ENCODE measurements at places on chromosomes 12 and 14.

GRCh38 chr12:99567072-99567471 is 80.5 kb upstream of the GARIN6 start:
- no peak for DNase-seq

DNA sequence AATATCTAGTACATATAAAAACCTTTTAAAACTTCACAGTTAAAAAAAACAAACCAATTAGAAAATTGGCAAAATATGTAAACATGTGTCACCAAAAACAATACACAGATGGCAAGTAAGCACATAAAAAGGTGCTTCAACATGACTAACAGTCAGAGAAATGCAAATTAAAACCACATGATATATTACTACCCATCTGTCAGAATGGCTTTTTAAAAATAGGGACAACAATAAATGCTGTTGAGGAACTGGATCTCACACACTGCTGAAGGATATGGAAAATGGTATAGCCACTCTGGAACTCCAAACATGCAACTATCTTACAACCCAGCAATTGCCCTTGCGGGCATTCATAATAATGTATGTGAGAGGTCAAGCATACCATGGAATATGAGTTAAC is 1153.6 kb downstream of the FLRT2 start:
- no peak for DNase-seq

DNA sequence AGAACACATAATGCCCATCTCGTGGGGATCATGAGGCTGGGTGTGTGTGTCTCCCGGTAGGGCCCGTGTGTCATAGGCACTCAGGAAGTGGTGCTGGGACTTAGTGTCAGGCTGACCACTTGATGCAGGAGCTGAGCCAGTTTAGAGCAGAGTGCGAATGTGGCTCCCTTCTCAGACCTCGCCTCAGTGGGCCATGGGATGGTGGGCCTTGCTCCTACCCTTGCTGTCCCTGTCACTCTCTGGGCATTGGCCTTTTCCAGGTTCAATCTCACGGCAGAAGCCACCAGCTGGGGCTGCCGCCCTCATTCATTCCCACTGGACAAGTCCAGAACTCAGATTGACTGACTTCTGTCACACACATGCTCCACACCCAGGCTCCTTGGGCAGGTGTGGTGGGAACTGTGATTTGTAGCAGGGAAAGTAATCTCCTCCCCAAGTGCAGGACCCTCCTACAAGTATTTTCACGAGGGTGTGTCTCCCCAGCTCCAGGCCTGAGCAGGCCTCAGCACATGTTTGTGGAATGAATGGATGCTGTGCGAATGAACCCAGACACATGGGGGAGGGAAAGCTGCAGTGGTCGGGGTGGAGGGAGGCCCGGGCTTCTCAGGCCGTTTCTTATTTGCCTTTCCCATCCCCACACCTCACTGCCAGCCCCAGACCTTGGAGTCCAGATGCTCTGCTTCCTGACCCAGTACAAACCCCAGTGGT is 54.9 kb downstream of the BEGAIN start:
- peak; percentile 7 for DNase-seq

GRCh38 chr12:124497658-124498057 is 69.8 kb downstream of the NCOR2 start:
- no peak for DNase-seq

- peak; percentile 47 for DNase-seq
Observed at GRCh38 chr14:99389174-99389826, 91.4 kb downstream of the SETD3 start.

DNA sequence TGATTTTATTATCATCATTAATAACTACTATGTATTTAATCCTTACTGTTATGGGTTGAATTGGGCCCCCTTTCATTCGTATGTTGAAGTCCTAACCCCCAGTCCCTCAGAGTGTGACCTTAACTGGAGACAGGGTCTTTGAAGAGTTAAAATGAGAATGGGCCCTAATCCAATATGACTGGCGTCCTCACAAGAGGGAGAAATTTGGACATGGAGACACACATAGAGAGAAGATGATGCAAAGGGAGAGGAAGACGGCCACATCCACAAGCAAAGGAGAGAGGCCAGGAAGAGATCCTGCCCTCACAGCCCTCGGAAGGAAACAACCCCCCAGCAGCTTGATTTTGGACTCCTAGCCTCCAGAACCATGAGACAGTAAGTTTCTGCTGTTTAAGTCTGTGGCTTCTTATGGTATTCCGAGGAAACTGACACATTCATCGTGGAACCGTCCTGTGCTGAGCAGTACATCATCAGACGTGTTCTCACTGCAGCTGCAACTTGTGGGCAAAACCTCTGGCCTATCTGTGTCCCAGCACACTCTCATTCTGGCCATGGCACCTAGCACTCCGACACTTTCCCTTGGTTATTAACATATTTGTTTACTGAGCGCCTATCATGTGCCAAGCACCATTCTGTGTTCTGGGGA is 127.6 kb downstream of the SLC38A6 start:
- DNase-seq: no peak

GRCh38 chr14:34299360-34299759 is 162.7 kb downstream of the SPTSSA start:
- DNase-seq: no peak

GRCh38 chr14:65846196-65846868 is 433.8 kb downstream of the FUT8 start:
- DNase-seq: no peak

DNA sequence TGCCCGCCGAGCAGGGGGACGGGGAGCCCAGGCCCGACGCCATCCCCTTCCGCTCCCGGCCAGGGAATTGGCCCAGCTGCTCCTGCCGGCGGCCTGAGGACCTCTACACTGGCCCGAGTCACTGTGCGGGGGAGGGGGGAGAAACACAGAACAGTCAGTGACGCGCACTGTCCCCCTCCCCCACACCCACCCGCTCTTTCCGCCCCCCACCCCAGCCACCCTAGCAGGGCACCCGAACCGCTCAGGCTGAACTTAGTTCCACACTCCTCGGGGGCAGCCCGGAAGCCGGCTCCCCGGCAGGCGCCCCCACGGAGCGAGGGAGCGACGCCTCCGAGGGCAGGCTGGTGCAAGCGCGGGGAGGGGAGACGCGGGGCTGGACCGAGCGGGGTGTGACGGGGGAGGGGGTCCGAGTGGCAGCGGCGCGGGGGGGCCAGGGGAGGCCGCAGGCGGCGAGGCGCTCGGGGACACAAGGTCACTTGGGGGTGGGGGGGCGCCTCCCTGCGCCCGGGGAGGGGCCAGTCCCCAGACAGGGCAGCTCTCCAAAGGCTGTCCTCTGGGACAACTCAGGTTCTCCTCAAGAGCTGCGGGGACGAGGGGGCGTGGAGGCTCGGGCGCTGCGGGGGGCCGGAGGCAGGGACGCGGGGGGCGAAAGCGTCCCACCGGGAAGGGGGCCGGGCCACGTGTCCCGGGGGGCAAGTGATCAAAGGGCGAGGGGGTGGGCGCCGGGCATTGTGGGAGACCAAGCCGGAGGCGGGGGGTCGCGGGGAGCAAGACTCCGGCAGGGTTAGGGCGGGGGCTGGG is 648 bp downstream of the CHD4 start:
- DNase-seq: peak; percentile 75

GRCh38 chr12:34205401-34205800 is 183.1 kb downstream of the ALG10 start:
- DNase-seq: no peak

GRCh38 chr12:66269757-66270383 is 32.4 kb upstream of the HELB start:
- no peak for DNase-seq

DNA sequence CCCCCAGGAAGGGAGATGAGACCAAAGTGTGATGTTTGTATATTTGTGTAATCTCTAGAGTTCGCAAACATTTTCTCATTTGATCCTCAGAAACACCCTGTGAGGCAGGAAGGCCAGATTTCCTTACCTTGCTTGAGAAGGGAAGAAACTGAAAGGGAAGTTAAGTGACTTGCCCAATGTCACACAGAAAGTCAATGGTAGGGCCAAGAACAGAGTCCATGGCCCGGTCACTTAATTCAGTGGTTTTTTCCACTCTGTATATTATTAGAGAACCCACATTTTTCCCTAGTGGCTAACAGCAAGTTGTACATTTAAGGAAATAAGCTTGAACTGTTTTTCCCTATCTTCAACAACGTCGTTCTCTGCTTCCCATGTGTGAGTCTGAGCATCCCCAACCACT is 25.6 kb upstream of the CHPT1 start:
- DNase-seq: no peak

- DNase-seq: peak; percentile 85
Observed at GRCh38 chr14:52553671-52554575, 1.3 kb downstream of the GPR137C start.

GRCh38 chr12:71129364-71129763 is 28.4 kb downstream of the TSPAN8 start:
- DNase-seq: no peak

- DNase-seq: no peak
Observed at GRCh38 chr14:49880267-49881064, 12.4 kb upstream of the ARF6 start.

GRCh38 chr12:3805077-3805476 is 52.2 kb upstream of the CRACR2A start:
- no peak for DNase-seq

GRCh38 chr14:22600027-22600426 is 1.9 kb downstream of the ABHD4 start:
- DNase-seq: no peak

GRCh38 chr12:109888179-109889020 is 8.1 kb upstream of the GLTP start:
- DNase-seq: no peak

DNA sequence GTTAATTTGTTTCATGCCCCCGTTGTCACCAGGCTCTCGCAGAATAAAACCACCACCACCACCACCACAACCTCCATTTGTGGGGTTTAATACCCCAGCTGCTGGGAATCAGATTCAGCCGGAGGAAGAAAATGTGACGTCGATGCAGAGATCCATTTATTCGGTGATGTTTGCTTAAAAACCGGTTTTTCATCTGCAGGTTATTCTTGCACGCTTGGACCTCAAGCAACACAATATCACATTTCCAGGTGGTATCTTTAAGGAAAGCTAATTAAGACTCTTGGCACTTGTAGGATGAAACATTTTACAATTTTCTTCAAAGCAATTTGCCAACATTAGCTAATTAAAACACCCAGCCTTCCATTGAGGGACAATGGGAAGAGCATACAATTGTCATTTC is 39.8 kb downstream of the SPRING1 start:
- no peak for DNase-seq

- no peak for DNase-seq
Observed at GRCh38 chr12:6553051-6553868, 2.6 kb downstream of the IFFO1 start.

GRCh38 chr14:68794130-68794850 is 1.4 kb upstream of the ZFP36L1 start:
- peak; percentile 86 for DNase-seq

GRCh38 chr12:109033239-109034196 is 12.7 kb upstream of the SVOP start:
- no peak for DNase-seq

DNA sequence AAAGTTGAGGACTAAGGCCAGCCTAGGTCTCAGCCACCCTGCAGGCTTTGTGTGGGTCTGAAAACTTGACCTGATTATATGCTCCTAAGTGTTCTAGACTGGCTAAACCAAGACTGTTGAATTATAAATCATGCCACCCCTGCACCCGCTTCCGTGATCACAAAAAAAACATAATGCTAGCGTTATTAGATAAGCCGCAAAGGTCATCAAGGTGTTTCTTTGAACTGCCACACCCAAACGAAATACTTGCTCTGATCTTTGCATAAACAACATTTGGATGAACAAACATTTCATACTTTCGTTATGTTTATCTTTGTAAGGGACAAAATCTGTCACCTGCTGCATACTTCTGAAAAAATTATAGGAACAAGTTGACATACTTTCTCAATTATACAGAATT is 2.5 kb downstream of the SMCO2 start:
- DNase-seq: no peak

DNA sequence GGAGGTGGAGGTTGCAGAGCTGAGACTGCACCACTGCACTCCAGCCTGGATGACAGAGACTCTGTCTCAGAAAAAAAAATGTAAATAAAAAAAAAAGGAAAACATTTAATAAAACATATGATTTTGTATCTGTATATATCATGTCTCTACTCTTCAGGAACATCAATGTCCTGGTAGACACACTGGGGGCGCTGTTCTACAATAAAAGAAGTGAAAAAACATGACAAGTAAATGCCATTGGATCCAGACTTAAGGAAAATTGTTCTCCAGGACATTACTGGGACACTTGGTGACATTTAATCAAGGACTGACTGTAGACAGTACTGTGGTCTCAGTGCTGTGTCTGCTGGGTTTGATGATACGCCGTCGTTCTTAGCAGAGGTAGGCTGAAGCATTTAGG is 15.5 kb upstream of the KLC1 start:
- no peak for DNase-seq

GRCh38 chr12:23352670-23353069 is 596.8 kb downstream of the SOX5 start:
- no peak for DNase-seq

DNA sequence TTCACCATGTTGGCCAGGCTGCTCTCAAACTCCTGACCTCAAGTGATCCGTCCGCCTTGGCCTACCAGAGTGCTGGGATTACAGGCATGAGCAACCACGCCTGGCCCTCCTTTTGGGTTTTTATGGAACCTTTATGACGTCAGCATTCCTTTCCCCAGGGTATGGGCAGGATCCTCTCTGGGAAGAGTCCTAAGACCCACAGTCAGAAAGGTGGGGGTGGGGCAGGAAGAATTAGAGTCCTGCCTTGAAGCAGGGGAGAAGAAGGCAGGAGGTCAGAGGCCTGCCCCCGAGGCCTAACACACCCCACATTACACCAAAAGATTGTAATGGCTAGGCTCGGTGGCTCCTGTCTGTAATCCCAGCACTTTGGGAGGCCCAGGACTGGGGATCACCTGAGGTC is 30.8 kb upstream of the CDK17 start:
- no peak for DNase-seq

DNA sequence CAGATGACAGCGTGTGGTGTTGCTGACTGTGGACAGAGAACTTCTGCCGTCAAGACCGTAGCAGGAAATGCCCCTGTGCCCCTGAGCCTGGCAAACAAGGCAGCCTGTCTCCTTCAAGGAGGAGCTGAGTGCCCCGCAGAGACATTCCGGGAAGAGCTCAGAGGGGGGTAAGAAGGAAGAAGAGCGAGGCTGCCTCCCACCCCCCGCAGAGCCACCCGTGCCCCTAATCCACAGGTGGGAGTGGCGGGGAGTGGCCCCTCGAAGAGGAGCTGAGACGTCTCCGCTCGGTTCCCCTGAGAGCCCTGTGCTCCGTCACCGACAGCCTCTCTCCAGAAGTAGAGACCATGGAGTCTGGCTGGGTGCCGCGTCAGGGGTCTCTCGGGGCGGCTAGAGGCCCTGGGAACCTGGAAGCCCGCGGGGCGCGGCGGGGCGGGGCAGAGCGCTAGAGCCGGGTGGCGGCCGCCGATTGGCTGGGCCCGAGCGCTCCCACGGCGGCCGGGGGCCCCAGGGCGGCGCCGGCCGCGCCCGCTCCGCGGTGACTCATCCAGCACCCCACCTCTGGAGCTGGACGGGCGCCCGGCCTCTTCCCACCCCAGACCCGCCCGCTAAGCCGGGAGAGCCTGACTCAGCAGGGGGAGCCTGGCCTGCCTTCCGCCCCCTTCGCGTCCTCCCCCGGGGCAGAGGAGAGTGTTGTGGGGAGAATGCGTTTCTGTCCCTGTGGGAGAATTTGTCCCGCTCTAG is 25.2 kb upstream of the KRT78 start:
- DNase-seq: peak; percentile 51

Data from activated CD8-positive, alpha-beta memory T cell treated with anti-CD3 and anti-CD28 coated beads, Interleukin-2, amount 50 U/mL, for 4 hours (primary cell).